ENCODE measurements at places on chromosomes 12 and 14.

- no peak for DNase-seq
These were observed 20.0 kb upstream of the KDM2B start for GRCh38 chr12:121600702-121601336.

DNA sequence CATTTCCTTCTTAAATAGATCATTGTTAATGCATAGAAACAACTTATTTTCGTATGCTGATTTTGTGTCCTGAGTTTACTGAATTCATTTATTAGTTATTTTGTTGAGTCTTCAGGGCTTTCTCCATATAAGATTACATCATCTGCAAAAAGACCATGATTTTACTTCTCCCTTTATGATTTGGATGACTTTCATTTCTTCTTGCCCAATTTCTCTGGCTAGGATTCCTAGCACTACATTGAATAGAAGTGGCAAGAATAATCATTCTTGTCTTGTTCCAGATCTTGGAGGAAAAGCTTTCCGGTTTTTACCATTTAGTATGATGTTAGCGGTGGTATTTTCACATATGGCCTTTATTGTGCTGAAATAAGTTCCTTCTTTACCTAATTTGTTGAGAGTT lies 303.0 kb upstream of the RTL1 start:
- DNase-seq, result no peak

GRCh38 chr12:109500406-109501185 lies 23.2 kb downstream of the UBE3B start:
- no peak for DNase-seq

- DNase-seq, result no peak
These were observed 34.9 kb downstream of the GABARAPL1 start for GRCh38 chr12:10247436-10248058.

GRCh38 chr12:92942905-92943304 lies 13.8 kb upstream of the EEA1 start:
- peak; percentile 20 for DNase-seq

- no peak for DNase-seq
These were observed 544.4 kb upstream of the TMEM132C start for GRCh38 chr12:127722611-127723010.

DNA sequence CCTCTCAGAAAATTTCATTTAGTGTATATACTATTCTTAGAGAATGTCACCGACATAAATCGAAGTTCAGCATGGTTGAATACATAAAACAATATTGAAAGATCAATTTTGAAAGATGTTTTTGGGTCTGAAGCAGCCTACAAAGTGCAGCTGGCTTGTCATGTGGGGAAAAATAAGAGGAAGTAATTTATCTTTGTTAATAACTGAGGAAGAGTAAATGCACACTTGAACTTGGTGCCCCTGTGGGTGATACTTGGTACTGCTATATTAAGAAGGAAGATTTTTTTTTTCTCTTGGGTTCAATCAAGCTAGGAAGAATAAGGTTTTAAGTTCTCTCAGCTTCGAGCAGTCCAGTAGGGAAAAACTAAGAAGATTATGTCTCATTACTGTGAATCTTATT lies 661.3 kb downstream of the RPL10L start:
- peak; percentile 14 for DNase-seq

DNA sequence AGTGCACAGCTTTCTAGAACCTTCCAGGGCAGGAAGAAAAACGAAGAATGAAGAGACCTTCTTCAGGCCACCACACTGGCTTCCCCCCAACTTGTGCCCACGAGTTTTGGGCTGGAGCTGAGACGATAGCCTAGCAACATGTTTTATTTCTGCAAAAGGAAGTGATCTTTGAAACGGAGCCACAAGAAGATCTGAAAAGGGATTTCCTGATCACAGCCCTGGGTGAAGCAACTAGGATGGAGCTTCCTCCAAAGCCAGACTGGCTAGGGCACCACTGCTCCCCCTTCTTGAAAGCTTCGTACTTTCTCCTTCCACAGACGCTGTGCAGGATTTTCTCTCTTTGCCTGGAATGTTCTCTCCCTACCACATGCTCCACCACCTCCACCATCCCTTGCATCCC lies 418.3 kb downstream of the MED13L start:
- DNase-seq, result no peak

DNA sequence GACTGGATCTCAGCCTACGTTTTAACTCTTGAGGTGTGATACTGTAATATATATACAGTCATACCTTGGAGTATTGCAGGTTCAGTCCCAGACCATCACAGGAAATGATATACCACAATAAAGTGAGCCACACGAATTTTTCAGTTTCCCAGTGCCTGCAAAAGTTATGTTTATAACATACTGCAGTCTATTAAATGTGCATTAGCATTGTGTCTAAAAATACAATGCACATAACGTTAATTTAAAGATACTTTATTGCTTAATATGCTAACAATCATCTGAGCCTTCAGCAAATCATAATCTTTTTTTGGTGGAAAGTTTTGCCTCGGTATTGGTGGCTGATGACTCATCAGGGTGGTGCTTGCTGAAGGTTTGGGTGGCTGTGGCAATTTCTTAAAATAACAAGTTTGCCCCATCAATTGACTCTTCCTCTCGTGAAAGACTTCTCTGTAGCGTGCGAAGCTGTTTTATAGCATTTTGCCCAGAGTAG lies 18.9 kb downstream of the PYROXD1 start:
- peak; percentile 47 for DNase-seq

DNA sequence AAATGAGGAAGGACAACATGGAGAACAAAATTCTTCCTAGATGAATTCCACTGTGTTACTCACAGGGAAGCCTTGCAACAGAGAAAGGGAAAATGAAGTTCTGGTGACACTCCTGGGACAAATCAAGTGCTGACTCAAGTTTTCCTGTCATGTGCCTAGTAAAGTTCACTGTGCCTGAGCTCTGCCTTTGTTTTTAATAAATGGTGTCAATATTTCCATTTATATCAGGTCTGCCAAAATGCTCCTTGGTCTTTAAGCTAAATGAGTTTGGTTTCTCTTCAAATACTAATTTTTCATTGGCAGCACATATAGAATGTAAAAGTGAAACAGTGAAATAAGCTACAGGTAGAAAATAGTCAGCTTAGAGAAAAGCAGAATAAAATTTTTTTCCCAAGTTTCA lies 33.0 kb downstream of the HIGD1C start:
- DNase-seq, result no peak

DNA sequence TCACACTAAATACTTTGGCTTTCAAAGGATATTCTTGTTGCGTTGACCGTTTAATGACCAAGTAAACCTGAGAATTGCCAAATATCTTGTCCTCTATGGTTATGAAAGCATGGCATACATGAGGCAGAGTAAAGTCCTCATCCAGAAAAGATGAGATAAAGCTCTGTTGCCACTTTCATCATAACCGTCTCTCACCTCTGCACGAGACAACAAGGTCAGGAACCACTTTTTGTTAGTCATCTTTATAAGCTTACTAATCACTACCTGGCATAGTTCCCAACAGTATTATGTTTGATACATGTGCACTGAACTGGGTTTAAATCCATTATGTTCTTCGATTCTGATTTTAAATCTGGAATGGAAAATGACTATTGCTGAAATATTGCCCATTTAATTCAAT lies 31.3 kb downstream of the PTPRB start:
- DNase-seq, result no peak

- DNase-seq, result no peak
These were observed 45.6 kb downstream of the GUCY2C start for GRCh38 chr12:14650789-14651188.

DNA sequence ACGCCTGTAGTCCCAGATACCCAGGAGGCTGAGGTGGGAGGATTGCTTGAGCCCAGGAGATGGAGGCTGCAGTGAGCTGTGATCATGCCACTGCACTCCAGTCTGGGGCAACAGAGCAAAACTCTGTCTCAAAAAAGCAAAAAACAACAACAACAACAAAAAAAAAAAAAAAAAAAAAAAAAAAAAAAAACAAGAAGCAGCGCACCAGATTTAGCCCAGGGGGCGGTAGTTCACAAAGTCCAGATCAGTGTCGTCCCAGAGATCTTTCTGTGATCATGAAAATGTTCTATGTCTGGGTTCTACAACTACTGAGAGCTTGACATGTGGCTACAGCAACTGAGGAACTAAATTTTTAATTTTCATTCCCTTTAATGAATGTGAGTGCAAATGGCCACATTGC lies 27.4 kb downstream of the OAS2 start:
- DNase-seq, result peak; percentile 0

GRCh38 chr12:113591480-113591974 lies 119.9 kb upstream of the LHX5 start:
- no peak for DNase-seq

- no peak for DNase-seq
These were observed 207.5 kb downstream of the KIF26A start for GRCh38 chr14:104345621-104346462.

GRCh38 chr12:77610446-77610845 lies 220.2 kb upstream of the NAV3 start:
- no peak for DNase-seq

GRCh38 chr12:107912421-107913004 lies 138.0 kb downstream of the ASCL4 start:
- no peak for DNase-seq

- no peak for DNase-seq
These were observed 123.2 kb upstream of the FOXN3 start for GRCh38 chr14:89540009-89540829.

DNA sequence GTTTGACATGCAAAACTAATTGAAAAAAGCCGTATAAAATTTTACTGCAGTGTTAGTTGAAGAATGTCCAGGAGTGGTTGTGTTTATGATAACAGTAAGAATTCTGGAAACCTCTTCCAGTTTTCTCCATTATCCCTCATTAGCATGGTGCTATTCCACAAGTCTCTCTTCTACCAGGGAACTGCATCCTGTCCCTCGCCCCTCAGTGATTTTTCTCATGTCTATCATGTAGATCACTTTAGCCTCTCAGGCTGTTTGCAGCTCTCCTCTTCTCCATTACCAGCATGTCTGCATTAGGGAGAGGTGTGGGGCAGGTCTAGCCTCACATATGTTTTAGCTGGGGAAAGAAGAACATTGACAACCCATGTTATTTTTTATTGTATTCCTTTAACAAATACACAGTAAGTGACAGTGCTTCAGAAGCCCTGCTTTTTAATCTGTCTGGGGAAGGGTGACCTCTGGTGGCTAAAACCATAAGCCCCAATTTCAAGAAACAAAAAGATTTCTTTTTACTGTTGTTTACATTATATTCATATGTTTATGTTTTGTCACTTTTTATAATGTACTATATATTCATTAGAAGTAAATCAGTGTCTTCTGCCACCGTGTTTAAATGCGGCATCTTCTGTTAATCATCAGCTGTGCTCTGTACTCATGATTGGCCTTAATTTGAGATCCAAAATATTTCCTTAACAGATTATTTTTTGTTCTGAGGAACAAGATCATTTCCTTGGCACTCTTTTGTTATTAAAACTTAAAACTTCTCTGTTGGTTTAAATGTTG lies 70.7 kb downstream of the RASSF8 start:
- DNase-seq, result peak; percentile 63

- no peak for DNase-seq
These were observed 92.7 kb downstream of the PRICKLE1 start for GRCh38 chr12:42496886-42497285.

- no peak for DNase-seq
These were observed 135.5 kb downstream of the PDE3A start for GRCh38 chr12:20503858-20504257.

DNA sequence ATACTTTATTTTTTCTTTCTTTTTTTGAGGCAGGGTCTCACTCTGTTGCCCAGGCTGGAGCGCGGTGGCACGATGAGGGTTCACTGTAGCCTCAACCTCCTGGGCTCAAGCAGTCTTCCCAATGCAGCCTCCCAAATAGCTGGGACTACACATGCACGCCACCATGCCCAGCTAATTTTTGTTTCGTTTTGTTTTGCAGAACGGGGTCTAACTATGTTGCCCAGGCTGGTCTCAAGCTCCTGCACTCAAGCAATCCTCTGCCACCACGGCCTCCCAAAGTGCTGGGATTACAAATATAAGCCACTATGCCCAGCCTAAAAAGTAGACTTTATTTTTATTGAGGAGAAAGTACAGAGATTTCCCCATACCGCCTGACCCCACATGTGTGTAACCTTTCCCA lies 4.7 kb upstream of the MSI1 start:
- DNase-seq, result no peak

DNA sequence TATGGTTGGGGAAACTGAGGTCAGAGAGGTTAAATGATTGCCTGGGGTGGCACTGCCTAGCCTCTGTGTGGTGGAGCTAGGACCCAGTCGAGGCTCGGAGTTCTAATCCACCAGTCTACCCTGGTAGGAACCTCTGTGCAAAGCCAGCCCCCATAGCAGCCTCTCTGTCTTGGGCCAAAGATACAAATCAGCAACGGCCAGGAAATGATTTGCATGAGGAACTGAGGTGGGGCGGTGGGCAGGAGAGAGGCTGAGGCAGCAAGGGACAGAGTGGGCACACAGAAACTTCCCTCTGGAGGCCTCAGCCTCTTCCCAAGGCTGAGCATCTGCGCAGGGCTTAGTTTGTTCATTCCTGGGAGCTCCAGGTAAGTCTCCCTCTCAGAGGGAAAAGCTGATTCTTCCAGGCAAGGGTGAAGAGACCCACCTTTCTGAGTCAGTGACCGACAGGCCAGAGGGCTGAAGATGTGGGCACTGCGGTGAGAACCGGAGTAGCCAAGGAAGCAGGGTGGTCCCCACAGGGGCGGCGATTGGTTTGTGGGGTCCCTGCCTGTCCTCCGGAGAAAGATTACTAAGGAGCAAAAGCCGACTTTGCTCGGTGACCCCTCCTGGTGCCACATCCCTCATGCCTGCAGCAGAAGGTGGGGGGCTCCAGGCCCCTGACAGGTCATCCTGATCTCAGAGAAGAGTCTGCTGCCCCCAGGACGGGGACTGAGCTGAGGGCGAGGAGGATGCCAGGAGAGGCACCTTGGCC lies 134.6 kb downstream of the CACNA1C start:
- no peak for DNase-seq

DNA sequence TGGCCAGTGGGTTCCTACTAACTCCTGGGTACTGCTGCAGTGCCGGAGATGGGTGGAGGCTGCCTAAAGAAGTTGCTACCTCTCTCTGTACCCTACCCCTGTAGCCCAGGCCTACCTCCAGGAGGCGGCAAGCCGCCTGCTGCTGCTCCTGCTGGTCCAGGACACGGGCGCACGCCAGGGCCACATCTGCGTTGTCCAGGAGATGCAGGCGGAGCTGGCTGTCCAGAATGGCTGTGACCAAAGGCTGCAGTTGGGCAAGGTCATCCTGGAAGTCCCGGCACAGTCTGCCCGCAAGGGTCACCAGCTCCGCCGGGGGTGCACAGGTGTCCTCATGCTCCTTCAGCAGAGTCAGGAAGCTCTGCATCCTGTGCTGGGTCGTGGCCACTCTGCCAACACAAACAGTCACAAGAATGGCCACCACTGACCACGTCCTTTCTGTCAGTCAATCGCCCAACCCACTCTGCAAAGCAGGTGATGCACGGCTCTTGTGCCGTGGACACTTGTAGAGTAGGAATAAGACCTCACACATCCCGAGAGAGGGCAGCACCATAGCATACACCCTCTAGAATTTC lies 1.6 kb downstream of the ANHX start:
- no peak for DNase-seq

DNA sequence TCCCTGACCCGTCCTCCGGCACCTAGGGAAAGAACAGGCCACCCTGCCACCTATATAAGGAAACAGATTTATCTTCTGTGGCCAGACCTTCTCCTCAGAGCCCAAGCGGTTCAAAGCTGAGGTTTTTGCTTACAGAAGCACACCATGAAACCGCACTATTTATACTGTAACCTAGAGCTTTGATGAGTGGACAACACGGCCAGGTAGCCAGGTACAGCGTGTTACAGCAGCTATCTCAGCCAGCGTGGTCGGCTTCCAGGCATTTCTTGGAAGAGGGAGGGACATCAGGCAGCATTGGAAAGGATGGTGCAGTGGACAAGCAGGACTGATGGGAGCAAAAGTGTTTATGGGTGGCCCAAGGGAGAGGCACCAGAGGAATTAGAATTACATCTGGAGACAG lies 34.4 kb downstream of the TTC7B start:
- DNase-seq, result no peak

Data from Kasumi-1 (cell line).